ENCODE measurements at places on chromosomes 3 and 15. TPM values are rescaled to one million over a fixed set of nuclear protein-coding genes. Genes with fewer than 3 reads are reported as not detected.
A peak's percentile ranks its signal among the peaks of the same experiment; 100 is the strongest.

DNA sequence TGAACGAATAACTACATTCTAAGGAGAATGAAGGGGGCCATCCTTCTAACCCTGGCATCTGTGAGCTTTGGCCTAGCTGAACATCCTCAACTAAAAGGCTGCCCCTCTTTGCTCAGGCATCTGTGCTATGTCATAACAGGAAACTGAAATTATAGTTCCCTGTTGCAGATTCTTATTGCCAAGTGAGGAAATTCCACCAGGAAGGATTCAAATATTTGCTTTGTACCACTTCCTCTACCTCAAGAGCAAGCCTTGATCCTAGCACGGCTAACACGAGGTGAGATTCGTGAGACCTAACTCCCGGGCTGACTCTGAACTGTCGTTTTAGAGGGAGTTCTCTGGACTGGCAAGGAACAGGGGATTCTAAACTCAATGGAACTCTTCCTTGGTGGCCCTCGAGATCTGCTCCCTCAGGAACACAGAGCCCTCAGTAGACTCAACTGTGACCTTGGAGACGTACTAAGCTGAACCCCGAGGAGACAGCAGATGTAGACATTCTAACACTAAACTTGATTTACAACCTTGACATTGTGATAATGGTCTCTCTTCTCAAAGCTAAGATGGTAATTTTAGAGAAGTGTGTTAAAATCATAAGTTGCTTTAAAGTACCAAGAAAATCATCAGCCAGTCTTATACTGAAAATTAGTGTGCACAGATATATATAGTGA lies 4.2 kb downstream of the SPG21 start:
- DNase-seq: no peak

DNA sequence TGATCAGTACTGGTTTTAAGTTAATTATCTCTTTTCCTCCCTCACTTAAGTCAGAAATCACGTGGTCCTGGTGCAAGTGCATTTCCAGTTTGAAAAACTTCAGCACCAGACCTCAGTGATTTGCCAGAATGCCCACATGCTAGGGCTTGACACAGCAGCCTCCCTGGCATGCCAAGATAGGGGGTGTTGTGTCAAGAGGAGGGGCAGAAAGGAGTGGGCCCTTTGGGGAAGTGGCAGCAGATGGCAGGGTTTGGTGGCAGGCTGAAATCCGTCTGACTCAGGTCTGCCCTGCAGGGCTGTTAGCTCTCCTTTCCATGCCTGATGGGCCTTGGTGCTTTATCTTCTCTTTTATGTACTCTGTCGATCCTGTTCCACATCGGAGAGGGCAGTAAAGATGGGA lies 23.4 kb downstream of the PXK start:
- no peak for DNase-seq

DNA sequence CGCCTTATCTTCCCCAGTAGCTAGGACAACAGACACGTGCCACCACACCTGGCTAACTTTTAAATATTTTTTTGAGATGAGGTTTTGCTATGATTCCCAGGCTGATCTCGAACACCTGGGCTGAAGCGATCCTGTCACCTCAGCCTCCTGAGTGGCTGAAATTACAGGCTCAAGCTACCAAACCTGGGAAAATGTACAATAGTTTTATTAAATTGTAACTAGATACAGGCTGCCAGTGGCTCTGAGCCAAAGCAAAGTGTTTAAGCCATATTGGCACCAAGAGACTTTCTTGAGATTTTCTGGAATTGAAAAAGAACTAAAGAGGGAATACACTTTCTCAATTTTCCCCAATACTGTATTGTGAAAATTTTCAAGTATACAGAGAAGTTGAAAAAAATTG lies 204.3 kb downstream of the SUCLG2 start:
- no peak for DNase-seq

- DNase-seq: no peak
Observed at GRCh38 chr3:147409143-147410115, at the start of gene ZIC1. Gene ZIC1 (plus strand): TSS chr3:147409365. CDS start chr3:147410113, 748 bp downstream.

- DNase-seq: no peak
Observed at GRCh38 chr3:123682302-123682701, 97.4 kb upstream of the HACD2 start.

DNA sequence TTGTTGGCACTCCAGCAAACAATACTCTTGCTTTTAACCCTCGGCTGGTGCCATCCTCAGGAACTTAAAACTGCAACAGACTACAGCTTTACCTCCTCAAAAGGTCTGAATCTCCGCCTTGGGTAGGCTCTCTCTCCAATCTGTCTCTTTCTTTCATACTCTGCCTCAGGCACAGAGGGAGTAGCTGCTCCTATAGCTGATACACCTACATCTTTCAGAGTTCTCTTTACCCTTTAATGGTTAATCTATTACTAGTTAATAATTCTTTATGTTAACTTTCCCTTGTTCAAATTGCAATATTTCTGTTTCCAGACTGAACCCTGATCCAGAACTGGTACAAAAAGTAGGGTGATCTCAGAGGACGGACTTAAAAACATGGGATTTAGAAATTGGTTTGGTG lies 66.2 kb downstream of the MAP4 start:
- DNase-seq: no peak

DNA sequence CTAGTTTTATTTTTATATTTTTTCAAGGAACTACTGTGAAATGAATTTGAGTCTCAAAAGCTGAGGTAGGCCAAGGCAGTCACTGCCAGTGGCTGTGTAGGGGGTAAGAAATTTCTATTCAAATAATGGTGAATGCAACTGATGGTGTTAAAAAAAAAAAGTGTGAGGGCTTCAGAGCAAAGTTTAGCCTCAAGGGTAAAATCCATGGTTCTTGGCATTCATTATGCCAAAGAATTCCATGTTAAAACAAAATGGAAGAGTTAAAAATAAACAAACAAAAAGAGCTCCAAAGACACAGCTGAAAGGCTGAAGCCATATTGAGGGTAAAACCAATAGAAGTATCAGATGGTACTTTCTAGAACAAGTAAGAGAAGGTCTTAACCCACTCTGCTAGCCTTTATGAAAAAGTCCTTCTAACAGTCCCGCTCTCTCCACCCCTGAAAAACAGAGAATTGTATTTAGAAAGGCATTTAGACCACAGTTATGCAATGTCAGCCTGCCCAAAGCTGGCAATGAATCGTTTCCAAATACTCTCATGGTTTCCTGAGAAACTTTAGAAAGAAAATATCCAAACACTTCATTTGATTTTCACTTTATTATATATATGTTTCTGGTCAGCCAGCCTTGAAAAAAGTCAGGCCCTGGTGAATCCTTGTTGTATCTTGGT lies 158.4 kb upstream of the GMNC start:
- DNase-seq: no peak

DNA sequence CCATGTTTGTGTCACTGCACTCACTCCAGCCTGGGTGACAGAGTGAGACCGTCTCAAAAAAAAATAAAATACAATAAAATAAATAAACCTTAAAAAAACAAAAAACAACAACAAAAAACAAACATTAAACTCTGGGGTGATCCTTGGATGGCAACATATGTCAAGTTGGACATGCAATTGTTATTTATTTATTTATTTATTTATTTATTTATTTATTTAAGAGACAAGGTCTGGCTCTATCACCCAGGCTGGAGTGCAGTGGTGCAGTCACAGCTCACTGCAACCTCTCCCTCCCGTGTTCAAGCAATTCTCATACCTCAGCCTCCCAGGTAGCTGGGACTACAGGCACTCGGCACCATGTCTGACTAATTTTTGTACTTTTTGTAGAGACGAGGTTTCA lies 275.5 kb downstream of the VPS13C start:
- no peak for DNase-seq

DNA sequence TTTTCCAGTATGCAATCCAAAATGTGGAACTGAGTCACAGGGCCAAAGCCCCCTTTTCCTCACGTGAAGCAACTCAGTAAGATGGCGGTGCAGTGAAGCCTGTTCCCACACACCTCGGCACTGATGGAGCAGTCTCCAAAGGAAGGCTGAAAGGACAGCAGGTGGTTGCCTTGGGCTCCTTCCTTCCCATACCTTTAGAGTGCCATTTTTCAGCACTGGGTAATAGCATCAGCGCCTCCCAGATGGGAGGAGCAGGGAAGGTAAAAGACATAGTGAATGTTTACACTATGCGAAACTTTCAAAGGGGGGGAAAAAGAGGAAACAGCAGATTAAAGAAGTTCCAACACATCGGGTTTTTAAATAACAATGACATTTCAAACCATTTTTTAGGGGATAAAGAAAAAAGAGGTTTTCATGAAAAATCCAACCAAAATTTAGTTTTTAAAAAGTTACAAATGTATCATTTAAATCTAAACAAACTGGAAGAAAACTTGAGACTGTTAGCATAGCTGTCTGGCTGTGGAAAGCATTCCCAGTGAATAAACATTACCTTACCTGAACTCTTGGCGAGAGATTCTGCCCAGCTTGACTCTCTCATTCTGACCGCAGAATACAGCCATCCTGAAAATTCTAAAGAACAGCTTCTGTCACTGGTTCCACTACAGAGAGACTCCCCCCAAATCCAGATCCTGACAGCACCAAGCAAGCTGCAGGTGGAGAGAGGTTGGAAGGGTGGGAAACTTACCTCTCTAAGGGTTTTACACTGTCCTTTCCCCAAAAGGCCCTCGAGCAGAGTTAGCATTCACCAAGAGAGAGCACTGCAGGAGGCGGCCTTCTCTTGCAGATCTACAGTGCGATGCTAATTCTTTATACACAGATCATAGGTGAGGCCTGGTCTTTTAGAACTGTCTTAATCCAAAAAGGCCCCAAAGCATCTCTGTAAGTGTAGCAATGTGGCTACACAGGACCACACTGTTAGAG lies 32.6 kb downstream of the ABCC5 start:
- DNase-seq: no peak

DNA sequence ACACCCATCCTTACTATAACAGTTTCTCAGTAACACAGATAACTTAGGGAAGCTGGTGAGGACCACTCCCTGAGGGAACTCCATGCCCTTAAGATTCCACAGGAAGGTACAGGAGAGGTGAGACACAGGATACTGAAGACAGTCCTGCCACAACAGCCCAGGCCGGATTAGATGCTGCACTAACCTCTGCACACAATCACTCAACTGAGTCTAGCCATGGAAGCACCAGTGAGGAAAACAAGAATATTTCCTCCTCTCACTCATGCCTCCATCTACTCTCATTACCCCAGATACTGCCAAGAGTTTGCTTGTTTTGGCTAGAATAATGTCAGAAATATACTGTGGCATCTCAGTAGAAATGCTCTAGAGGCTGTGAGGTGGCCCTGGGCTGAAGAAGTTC lies 3.7 kb downstream of the ANO10 start:
- no peak for DNase-seq

DNA sequence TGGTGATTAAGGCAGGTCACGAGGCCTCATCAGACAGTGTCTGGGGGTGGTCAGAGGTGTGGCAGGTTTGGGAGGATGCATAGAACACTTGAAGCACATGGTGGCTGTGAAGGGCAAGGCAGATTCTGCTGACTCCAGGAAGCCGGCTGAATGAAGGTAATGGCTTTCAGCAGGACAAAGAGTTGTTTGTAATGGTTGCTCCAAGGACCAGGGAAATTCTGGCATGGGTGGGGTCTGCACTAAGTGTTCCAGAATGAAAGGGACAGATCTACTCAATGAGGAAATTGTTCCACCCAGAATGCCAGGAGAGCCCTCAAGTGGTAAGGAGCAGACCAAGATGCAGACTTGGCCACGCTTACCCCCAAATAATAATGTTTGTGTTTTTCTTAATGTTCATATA lies 70.7 kb upstream of the ACAD9 start:
- DNase-seq: no peak

DNA sequence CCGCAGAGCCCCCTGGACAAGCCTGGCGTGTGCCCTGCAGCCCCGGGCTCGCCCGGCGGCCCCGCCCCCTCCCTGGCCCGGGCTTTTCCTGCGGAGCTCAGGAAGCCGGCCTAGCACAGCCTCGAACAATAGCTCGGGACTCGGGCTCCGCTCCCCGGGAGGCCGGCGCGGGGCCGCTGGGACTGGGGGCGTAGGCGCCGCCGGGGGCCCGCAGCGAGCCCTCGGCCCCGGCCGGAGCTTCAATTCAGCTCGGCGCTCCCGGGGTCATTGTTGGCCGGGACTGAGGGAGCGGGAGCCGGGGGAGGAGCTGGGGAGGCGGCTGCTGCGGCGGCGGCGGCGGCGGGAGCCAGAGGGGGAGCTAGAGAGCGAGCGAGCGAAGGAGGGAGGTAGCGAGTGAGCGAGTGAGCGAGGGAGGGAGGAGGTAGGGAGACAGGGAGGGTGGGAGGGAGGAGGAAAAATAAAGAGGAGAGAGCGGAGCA lies 41.0 kb upstream of the ROPN1 start:
- peak; percentile 70 for DNase-seq

DNA sequence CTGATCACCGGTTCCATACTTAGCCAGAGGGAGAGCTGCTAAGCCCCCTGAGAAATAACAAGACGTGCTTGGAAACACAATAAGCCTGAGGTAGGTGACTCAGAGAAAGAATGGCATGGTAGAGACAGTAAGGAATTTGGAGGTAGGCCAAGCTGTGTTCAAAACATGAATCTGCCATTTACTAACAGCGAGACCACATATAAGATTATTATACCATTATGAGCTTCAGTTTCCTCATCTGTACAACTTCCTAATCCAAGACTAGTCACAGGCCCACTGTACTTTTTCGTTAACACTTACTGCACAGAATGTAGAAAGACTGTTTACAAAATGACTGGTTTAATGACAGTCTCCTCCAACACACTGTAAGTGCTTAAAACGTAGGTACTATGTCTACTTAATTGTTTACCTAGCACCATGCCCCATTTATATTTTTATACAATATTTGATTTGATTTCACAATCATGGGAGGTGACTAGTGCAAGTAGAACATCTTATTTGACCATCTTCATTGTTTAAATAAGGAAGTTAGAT lies 25.7 kb downstream of the ATOSA start:
- no peak for DNase-seq

DNA sequence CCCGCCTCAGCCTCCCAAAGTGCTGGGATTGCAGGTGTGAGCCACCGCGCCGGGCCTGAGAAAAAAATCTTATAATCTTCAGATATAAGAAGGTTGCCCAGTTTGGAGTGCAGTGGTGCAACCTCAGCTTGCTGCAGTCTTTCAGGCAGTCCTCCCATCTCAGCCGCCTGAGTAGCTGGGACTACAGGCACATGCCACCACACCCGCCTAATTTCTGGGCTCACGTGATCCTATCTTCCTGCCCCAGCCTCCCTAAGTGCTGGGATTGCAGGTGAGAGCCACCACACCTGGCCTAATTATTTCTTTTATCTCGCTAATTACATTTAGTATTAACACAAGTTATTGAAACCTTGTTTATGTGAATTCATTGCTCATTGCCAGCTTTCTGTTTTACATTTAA lies 13.5 kb downstream of the PAK2 start:
- no peak for DNase-seq

Gene KBTBD12
- not detected for total RNA-seq

Gene DGKG
- total RNA-seq: 2.2 TPM

Gene SELENOT
- 141 TPM for total RNA-seq

Gene FOXB1
- total RNA-seq: not detected

Gene CPNE9
- not detected for total RNA-seq

Gene ATP13A5
- not detected for total RNA-seq

Gene GLT8D1
- 44.6 TPM for total RNA-seq

Gene SAMMSON
- total RNA-seq: not detected
